Left colon (tissue), 2 donors: ENCODE measurements at places on chromosomes 6 and 20.

GRCh38 chr6:99288668-99289067 lies 60.8 kb downstream of the FAXC start:
- DNase-seq, result no peak

GRCh38 chr6:125528621-125529041 lies 220.8 kb upstream of the HEY2 start:
- no peak for DNase-seq

DNA sequence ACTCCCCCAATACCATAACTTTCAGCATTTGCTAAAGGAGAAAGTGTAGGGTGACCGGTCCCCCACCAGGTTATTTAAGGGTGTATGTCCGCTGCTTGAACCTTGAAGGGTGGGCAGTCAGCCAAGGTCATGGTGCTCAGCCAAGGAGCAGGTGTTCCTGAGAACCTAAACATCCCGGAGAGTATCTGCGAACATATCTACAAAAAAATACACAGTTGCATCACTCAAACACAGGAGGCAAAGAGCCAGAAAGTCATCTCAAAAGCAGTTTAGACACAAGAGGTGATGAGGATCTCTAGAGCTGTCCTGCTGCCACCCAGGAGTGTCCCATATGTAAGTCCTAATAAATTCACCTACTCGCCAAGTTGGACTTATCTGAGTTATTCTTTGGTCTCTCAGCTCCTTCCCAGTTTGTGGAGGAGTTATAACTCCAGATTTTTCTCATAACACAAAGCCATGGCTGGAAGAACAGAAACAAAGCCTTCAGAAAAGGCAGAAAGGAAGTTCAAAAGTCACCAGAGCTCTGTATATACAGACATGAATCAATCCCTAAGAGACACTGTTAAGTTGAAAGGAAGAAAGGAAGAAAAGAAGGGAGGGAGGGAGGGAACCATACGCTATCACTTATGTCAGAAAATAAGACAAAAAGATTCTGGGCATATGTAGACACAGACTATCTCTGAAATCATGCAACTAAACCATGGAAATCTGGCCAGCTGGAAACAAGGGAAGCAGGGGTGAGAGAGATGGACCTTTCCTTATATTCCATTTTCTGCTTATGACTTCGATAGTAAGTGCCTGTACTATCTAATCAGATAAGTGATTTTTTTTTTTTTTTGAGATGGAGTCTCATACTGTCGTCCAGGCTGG lies 11.3 kb downstream of the MBOAT1 start:
- DNase-seq, result no peak

DNA sequence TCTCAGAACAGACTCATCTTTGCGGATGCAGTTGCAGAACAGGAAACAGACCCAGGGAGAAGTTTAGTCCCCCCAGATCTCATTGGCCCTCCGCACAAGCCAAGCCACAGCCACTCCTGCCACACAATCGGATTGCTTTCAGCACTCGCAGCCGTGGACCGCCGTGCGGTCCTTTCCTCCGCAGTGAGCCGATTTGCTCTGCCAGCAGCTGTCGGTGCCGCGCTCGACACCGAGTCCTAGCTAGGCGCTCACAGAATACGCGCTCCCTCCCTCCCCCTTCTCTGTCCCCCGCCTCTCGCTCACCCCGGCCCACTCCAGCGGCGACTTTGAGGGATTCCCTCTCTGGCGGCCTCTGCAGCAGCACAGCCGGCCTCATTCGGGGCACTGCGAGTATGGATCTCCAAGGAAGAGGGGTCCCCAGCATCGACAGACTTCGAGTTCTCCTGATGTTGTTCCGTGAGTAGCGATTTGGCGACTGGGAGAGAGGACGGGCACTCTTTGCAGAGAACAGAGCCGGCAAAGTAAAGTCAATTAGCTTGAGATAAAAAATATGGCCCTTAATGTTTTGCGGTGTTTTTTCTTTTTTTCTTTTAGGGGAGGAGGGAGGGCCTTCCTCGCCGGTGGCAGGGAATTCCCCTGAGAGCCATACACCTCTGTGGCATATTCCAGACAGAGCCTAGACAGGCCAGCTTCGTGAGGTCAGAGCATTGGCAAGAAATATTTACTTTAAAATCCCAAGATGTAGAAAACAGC lies at the start of gene LAMP5:
Gene LAMP5 (plus strand): TSS at position 130 of the 753 bp plus-strand sequence. CDS start 263 bp downstream, at position 393.
- peak; percentile 15 for DNase-seq

- no peak for DNase-seq
These were observed 49.3 kb downstream of the CD83 start for GRCh38 chr6:14166839-14167238.

DNA sequence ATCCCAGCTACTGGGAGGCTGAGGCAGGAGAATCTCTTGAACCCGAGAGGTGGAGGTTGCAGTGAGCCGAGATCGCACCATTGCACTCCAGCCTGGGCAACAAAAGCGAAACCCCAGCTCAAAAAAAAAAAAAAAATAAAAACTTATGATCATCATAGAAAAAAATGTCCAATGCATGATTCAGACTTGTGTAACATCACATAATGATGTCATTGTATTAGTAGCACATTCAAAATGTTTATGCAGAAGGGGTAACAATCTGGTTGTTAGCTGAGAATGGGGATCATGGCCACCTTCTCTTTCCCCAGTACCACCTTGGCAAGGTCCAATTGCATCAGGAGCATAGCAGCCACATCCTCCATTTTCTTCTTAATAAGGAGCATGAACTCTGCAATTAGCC lies 137.6 kb upstream of the MARCKS start:
- no peak for DNase-seq
